ENCODE measurements at places on chromosomes 12 and 14. TPM values are rescaled to one million over a fixed set of nuclear protein-coding genes. Genes with fewer than 3 reads are reported as not detected.

DNA sequence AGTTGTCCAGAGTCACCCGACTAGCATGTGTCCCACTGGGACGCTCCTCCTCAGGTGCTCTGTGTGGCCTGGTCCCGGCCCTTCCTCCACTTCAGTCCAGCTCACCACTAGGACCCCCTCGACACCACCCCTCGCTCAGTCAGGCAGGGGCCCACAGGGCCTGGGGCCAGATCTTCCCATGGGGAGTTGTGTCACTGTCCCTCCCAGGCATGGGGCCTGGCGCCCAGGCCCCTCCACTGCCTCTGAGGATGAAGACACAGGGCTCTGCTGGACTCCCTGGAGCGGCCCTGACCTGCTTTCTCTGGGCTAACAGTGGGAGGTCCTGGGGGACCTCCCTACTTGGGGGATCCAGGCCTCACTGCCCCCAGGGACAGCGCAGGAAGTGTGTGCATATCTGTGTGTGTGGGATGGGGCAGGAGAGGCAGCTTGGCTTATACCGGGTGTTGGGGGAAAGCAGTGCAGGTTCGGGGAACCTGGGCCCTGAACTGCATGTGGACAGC lies 43.8 kb downstream of the KRT80 start:
- no peak for DNase-seq

- DNase-seq, result no peak
These were observed 1.1 kb upstream of the TUBA1A start for GRCh38 chr12:49189731-49190716.

- no peak for DNase-seq
These were observed 87.9 kb downstream of the PHLDA1 start for GRCh38 chr12:75943730-75944096.

Gene SLC6A15
- total RNA-seq, result 0.17 TPM

GRCh38 chr12:104472748-104473147 lies 16.0 kb downstream of the CHST11 start:
- no peak for DNase-seq

DNA sequence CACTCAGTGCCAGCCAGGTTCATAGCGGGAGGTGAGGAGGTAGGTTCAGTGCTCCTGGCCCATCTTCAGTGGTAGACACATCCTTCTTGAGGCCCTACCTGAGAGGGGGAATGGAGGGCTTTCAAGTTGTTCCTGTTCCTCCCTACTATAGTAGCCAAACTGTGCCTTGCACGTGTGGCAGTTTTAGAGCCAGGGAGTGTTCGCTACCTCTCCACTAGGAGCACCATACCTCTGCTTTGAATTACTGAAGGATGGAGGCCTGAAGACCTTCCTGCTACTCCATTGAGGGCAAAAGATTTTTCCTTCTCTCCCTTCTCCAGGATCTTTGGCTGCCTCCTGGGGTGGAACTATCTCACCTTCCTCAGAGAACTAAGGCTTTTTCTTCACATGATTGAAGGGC lies 5.9 kb upstream of the ALG10 start:
- DNase-seq, result no peak

Gene TULP3
- total RNA-seq, result 18.2 TPM

Measured in mucosa of descending colon (tissue), 3 donors.